ENCODE measurements at places on chromosomes 6 and 20.

DNA sequence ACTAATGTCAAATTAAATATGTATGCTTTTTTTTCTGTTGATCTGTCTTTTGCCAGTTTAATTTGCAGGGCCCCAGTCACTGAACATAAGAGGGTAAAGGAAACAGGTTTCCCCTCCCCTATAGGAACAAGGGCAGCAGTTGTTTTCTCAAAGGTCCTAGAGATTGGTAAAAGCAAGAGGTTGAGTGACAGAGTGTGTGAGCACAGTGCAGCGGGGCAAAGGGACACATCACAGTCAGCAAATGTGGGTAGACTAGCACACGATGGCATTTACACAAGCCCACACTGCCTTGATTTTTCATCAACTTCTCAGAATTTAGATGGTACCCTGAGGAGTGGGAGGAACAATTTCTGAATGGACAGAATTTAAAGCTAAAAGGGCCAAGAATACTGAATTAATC is 138.7 kb upstream of the MYLIP start:
- no peak for DNase-seq

- no peak for DNase-seq
These were observed 55.6 kb upstream of the NEDD9 start for GRCh38 chr6:11288065-11288464.

- DNase-seq = peak; percentile 15
These were observed 166.5 kb downstream of the MTHFD1L start for GRCh38 chr6:151032034-151032433.

GRCh38 chr6:15357782-15358181 is 111.9 kb downstream of the JARID2 start:
- no peak for DNase-seq

GRCh38 chr20:19659448-19659847 is 98.6 kb upstream of the RIN2 start:
- DNase-seq = no peak

DNA sequence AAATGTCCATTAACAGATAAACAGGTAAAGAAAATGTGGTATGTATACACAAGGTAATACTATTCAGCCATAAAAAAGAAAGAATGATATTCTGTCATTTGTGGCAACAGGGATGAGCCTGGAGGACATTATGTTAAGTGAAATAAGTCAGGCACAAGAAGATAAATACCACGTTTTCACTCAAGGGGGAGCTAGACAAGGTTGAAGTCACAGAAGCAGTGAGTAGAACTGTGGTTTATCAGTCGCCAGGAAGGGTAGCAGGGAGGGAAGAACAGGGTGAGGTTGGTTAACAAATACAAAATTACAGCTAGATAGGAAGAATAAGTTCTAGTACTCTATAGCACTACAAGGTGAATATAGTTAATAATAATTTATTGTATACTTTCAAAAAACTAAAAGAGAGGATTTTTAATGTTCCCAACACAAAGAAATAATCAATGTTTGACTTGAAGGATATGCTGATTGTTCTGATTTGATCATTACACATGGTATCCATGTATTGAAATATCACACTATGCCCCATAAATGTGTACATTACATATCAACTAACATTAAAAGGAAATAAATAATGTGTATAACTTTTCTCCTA is 21.1 kb downstream of the RTN4IP1 start:
- peak; percentile 59 for DNase-seq

DNA sequence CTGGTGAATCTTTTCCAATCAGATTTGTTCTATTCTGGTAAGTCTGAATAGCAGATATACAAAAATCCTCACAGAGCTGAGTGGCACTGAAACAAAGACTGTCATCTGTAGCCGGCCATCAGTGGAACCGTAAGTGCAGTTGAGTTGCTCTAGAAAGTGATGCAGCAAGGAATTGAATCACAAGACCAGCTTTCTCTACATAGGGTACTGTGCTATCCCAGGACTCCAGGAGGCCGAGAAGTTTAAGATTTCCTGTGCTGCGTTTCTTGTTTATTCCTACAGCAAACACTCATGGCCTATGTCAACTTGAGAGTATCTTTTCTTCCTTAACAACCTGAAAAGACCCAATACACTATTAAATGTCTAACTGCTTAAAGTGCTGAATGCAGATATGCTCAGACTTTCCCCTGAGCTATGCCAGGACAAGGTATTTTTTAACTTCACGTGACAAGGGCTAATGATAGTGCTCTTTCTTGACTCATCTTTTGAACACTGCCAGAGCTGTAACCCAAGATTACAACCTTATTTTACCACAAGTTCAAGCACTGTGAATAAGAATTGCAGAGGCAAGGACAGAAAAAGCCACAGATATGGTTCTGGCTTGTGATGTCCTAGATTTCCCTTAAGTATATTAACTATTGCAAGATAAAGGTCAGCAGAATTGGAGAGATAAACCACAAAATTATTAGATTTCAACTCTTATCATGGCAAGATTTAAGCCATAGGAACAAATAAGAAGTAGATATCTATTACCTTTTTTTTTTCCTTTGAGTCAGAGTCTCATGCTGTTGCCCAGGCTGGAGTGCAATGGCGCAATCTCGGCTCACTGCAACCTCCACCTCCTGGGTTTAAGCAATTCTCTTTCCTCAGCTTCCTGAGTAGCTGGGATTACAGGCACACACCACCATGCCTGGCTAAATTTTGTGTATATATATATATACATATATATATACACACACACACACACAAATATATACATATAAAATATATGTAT is 71.6 kb downstream of the GJA1 start:
- no peak for DNase-seq

Measured in kidney (tissue), 22 donors.